ENCODE measurements at places on chromosomes 5 and 9.

- no peak for DNase-seq
These were observed 5.6 kb upstream of the KDM3B start for GRCh38 chr5:138346889-138347288.

DNA sequence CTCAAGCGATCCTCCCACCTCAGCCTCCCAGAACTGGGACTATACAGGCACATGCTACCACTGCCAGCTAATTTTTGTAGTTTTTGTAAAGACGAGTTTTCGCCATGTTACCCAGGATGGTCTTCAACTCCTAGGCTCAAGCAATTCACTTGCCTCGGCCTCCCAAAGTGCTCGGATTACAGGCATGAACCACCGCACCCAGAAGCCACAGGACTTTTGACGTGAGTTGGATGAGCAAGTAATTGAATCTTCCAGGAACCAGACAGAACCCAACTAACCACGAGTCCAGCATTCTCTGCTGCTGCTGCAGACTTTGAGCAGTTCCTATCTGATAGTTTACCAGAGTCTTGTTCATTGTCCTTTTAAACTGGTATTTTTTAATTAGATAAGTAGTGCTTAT is 9.6 kb upstream of the ATP6V0E1 start:
- DNase-seq: no peak

- DNase-seq: no peak
These were observed 55.6 kb downstream of the FANCC start for GRCh38 chr9:95261890-95262289.

GRCh38 chr9:38061326-38061977 is 7.6 kb downstream of the SHB start:
- DNase-seq: no peak

GRCh38 chr5:178373711-178374110 is 141.1 kb upstream of the PHYKPL start:
- no peak for DNase-seq

DNA sequence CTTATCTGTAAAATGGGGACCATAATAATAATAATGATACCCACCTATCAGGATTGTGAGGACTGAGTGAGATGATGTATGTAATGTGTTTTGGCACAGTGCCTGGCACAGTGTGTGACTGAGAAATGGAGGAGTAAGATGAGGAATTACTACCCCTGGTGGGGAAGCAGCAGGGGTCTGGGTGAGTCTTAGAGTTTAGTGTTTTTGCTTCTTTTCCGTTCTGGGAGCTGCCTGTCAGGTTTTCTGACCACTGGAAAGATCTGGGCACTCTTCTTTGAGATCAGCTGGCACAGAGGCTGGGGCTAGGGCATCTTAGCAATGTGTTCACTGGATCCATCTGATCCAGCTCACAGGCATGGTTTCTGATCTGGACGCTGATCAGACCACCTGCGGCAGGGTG is 8.5 kb downstream of the LCP2 start:
- no peak for DNase-seq

- DNase-seq: no peak
These were observed 67.5 kb upstream of the RAPGEF1 start for GRCh38 chr9:131807144-131807983.

GRCh38 chr9:20043461-20043860 is 254.6 kb upstream of the SLC24A2 start:
- DNase-seq: no peak

GRCh38 chr5:134177369-134178095 is 782 bp upstream of the SKP1 start:
- no peak for DNase-seq

- no peak for DNase-seq
These were observed 191.1 kb upstream of the GAS1 start for GRCh38 chr9:87138128-87139040.

GRCh38 chr9:127084076-127085039 is 38.1 kb downstream of the ANGPTL2 start:
- DNase-seq: no peak

GRCh38 chr5:1760656-1761452 is 38.8 kb downstream of the MRPL36 start:
- no peak for DNase-seq

- DNase-seq: no peak
These were observed 1.5 kb downstream of the ZCCHC7 start for GRCh38 chr9:37121881-37122280.

- no peak for DNase-seq
These were observed 34.8 kb upstream of the AGXT2 start for GRCh38 chr5:35082530-35082929.

DNA sequence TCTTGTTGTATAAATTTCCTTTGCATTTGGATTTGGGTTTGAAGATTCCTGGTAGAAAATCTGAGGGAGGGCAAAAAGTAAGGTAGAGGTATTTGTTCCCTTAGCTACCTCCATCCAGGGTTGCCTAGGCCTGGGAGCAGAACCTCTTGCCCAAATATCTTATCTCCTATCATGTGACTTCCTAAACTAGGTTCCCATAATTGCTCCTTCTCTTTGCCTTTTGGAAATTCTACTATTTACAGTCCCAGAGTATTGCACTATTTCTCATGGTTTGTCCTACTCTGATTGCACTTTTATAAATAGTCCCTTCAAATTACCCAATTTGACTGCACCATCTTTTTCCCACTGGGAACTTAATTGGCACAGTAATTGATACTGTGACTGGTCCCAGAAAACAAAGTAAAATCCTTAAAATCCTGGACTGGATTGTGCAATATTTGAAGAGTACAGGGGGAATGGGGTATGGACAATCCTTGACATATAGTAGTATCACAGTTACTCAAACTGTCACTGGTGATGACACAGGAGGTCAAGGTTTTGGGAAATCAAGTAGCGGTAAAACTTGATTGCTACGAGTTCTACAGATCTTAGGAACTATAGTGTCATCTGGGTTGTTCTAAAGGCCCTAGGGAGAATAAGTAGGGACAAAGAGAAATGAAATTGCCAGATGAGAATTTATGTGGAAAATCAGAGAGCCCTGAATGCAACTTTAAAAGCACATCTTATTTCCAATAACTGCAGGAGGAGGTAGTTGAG is 31.5 kb upstream of the TMED7 start:
- no peak for DNase-seq

DNA sequence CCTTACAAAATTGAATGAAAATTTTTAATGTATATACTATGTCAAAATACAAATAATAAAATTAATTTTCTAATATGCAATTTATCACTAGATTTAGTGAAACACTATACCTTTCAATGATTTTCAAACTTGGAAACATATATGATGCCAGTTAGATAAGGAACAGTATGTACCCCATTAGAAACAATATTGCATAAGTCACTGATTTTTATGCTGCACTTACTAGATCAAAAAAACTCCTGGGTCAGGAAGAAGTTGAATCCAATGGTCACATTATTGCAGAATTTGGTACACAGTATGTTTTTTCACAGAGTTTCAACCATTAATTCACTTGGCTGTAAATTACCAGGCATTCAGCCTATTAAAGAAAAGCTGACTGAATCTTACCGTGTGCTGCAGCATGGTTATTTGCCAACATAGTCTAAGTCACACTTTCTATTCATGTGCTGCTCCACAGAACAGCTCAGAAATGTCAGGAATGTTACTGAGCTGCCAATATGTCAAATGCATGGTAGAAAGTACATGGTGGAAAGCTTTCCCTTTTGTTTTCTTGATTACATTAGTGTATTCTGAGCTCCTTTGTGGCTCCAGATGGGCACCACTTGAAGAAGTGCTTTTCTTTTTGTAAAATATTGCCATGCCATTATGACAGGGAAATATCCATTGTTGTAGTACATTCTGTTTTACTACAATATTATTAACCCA is 9.9 kb upstream of the PRR16 start:
- DNase-seq: no peak

- DNase-seq: no peak
These were observed 20.6 kb upstream of the PSIP1 start for GRCh38 chr9:15531380-15531779.

- DNase-seq: no peak
These were observed 93.8 kb downstream of the FEM1C start for GRCh38 chr5:115450741-115451140.

- no peak for DNase-seq
These were observed 28.4 kb downstream of the SECISBP2 start for GRCh38 chr9:89346696-89347095.

GRCh38 chr5:172403817-172404216 is 50.5 kb downstream of the SH3PXD2B start:
- DNase-seq: no peak

DNA sequence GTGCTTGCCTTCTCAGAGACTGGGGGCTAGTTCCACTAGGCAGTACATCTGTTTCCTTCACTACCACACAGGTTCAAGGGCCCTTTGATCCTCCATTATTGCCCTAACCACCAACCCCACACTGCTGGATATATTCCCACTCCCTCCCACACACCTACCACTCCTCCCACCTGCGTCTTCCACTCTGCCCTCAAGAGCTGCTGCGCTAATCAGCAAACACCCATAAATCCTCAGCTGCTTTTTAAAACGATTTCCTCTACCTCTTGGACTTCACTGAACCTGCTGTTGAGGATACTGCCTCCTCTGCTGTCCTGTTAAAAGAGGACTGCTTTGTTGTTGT is 120.9 kb downstream of the MAPKAP1 start:
- DNase-seq: no peak

GRCh38 chr5:179832039-179832745 is 11.5 kb downstream of the SQSTM1 start:
- no peak for DNase-seq

- no peak for DNase-seq
These were observed 5.8 kb downstream of the BSPRY start for GRCh38 chr9:113355040-113355596.

DNA sequence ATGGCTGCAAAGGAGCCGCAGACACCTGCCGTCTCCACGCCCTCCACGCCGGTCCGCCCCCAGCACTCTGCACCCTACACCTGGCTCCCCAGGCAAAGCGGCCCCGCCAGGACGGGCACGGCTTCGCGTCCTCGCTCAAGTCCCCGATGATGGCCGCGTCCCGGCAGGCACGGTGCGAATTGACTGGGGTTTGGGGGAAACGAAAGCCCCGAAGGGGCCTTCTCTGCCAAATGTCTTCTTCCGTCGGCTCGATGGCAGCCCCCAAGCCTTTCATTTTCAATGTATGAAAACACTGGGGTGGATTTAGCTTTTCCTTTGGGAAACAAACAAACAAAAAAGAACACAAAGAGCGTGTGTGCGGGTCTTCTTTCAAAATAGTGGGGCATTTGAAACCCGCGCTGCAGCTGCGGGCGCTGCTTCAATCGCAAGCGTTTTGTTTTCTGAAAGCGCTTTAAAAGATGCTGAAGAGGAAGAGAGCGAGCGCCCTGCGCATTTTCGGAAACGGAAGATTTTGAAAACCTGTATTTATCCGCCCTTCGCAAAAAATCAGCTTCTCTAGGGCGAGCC is 160.0 kb downstream of the RMI1 start:
- no peak for DNase-seq

- DNase-seq: no peak
These were observed 174.5 kb upstream of the TRPM3 start for GRCh38 chr9:71295928-71296327.

GRCh38 chr9:69919461-69920061 is 98.9 kb downstream of the CFAP95 start:
- DNase-seq: no peak

- DNase-seq: no peak
These were observed 3.3 kb upstream of the NKD2 start for GRCh38 chr5:1005249-1005851.

DNA sequence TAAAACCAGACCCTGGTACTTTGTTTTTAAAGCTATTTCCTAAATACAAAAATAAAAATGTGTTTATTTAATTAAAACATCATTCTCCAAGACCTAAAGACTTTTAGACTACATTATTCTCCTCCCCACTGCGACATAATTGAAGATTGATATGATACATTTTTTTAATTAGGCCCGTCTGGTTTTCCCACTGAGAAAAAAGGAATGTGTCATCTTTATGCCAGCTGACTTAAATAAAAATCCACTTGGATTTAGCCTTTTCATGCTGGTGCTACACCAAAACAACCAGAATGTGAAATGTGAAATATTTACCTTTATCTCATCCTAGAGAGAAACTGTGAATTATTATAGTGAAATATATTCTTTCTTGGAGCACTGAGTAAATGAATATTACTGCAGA is 155.5 kb upstream of the PPP1R2B start:
- DNase-seq: no peak

GRCh38 chr9:94183240-94183999 is 75.7 kb upstream of the ZNF169 start:
- no peak for DNase-seq

DNA sequence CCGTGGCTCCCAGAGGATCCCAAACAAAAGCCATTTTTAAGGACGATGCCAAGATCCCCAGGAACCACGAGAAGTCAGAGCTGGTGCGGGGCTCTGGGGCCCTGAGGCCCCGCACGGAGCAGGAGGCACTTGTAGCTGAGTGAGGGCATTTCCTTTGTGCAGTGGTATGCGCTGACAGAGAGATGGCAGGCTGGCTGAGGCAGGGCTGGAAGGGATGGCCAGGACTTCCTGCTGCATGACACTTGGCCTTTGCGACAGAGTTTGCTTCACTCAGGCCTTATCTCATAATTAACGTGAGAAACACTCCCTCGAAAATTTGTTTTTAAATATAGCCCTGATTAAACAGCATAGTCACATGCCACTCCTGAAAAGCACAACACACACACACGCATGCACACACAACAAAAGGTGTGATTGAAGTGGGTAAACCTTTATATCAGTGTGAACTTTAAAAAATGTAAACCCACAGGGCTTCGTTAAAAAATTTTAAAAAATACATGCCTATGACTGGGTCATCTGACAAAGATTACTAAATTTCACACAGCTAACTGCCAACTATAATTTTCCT is 536.6 kb downstream of the PDE4D start:
- no peak for DNase-seq

DNA sequence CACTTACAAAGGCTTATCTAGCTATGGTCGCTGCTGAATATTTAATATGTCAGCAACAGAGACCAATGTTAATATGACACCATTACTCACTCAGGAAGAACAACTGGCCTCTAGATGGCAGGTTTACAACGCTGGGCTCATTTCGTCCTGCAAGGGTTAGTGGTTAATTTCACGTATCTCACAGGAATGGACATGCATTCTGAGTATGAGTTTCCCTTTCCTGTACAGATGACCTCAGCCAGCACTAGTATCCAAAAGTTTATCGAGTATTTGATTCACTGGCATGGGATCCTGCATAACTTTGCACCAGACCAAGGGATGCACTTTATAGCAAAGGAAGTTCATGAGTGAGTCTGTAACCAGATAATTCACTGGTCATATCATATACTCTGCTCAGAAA is 8.7 kb upstream of the TRPC7 start:
- DNase-seq: no peak

GRCh38 chr9:3719286-3719685 is 193.5 kb upstream of the RFX3 start:
- DNase-seq: no peak

- DNase-seq: no peak
These were observed 409.5 kb downstream of the PDE4D start for GRCh38 chr5:59483971-59484472.
